GM20000 (cell line): ENCODE measurements at places on chromosomes 3 and 15.
A peak's percentile ranks its signal among the peaks of the same experiment; 100 is the strongest.

DNA sequence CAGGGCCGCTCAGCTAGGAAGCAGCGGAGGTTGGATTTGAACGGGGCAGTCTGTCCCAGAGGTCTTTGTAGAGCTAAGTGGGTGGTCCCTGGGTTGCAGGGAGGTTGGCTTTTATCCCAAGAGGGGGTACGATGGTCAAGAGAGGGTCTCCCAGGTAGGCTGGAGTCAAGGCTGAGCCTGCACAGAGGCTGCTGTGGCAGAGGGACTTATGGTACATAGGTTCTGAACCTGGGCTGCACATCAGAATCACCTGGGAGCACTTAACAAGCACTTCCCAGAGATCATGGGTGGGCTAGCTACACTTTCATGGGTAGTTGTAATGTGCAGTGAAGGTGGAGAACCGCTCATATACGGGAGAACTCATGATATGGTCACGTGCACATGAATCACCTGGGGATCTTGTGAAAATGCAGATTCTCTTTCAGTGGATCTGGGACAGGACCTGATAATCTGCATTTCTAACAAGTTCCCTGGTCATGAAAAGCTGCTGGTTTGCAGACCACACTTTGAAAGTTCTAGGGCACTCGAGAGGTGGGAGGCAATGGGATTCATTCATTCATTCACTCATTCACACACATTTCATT lies 2.9 kb upstream of the RASGRF1 start:
- no peak for DNase-seq

DNA sequence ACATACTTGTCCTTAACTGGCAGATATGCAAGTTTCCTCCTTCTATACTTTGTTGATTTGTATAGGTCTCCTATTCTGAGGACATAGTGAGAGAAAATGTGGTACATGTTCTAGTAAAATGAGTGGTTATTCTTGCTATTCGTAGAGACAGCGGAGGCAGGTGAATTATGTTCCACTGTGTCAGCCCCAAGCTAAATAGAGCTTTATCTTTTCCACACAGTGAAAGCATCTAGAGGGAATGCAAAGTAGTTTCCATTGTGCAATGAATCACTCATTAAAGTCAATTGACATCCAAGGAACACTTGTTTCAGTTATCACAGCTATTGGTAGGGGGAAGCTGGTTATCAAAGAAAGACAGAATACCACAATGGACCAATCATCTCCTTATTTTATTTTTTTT lies 262.4 kb downstream of the NLGN1 start:
- no peak for DNase-seq

GRCh38 chr3:36681867-36682266 lies 82.5 kb downstream of the DCLK3 start:
- no peak for DNase-seq

DNA sequence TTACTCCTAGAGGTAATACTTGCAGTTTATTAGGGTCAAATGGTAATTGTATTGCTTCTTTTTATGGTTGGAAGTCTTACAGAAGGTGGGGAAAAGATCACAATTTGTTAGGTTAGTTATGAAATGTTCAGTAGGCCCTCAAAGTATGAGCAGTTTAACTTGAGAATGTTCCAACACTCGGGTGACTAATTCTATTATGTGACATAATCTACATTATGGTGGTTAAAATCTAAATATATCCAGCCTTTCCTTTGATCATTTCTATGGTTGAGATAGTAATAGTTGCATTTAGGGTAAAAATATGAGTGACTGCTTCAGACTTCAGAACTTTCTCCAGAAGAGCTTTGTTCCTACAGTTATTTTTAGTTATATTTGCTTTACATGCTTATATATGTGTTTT lies 19.6 kb upstream of the FBXO22 start:
- DNase-seq = no peak

DNA sequence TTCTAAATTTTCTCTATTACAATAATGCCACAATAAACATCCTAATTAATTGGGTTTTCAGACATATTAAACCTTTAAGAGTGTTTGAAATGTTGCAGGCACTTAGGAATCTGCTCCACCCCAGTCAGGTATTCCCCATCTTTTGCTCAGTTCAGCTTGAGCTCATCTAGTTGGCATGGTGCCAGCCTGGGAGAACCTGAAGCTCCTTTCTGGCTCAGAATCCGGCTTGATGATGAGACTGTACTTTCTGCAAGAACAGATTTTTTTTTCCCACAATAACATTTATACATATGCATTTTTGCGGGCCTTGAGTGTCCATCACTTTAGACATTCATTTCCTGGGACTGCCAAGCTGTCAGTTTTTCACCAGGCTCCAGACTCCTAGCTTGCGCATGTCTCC lies 7.7 kb upstream of the OXSR1 start:
- no peak for DNase-seq

DNA sequence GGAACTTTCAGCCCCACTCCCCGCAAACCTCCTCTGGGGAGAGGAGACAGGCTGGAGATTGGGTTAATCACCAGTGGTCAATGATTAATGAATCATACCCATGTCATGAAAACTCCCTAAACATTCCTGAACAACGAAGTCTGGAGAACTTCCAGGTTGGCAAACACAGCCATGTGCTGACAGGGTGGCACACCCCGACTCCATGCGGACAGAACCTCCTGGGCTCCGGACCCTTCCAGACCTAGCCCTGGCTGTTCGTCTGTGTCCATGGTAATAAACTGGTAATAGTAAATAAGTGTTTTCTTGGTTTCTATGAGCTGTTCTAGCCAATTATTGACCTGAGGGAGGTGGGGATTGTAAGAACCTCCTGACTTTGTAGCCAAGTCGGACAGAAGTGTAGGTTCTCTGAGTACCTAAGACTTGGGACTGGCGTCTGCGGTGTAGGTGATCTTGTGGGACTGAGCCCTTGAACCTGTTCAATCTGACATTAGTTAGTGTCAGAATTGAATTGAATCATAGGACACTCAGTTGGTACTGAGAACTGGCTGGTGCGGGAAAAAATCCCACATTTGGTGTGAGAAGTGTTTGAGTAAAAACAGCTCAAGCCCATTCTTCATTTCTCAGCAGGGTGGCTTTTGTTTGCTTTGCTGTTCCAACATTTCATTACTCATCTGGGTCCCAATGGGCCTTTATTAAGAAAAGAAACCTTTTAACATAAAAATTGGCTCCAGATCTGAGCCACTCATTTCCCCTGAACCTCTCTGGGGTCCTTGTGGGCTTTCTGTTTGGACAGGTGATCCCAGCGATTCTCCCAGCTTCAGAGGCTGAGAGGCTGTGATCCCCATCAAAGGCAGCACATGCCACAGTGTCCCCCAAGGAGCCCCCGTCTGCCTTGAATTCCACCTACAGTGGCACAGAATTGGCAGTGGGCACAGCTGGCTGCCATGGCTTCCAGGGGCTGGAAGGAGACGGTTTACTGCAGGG lies 151.0 kb downstream of the TJP1 start:
- DNase-seq = no peak

DNA sequence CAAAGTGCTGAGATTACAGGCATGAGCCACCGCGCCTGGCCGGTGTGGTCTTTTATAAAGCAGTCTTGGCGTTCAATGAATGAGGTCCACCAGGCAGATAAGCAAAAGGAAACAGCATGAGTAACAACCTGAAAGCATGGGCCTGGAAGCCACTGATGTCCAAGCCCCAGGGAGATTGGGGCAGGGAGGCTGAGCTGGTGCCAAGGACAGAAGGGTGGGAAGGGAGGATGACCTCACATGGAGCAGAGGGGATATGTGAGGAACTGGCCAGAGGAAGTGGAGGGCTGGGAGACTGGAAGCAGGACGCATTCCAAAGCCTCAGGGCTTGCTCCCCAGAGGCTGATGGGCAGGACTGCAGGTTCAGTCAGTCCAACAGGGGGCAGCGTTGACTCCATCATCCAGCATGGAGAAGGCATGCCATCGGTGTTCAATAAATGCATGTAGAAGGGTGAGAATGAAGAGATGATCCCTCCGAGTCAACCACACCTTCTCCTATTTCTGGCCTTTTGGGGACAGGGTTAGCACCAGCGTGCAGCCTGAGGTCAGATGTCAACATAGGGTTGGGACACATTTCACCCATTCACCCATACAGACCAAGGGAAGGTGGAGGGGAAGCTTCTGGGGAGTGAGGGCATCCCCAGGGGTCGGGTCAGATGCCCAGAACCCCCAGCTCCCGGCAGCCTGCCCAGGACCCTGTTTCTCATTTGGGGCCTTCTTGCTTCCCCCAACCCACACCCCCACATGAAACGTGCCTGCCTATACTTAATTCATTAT lies 14.8 kb downstream of the MYL3 start:
- DNase-seq = no peak

- DNase-seq = no peak
These were observed 23.8 kb upstream of the MYZAP start for GRCh38 chr15:57567891-57568290.

DNA sequence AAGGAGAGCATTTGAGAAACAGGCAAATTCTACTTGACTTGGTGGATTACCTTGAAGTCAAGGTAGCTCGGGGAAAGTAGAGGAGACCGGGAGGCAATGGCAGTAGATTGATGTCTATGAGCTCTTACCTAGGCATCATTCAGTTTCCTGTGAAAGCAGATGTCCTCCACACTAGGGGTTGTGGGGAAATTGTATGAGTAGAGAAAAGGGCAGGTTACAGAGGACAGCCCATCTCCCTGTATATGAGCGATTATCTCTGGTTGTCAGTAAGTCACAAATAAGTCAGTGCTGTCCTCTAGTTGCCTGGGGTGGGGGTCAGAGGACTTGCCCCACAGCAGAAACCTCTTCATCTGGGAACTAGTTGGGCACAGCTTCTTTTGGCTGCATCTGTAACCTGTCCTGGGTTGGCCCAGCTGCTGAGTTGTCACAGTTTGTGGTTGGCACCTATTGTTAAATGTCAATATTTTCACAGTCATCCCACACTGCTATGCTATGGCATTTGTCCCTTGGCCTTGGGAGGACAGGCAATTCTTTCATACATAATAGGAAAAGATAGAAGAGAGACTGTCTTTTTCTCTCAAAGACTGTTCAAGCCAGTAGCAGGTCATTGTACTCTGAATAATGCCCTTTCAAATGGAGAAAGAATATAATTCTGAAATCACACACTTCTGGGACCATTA lies 53.6 kb upstream of the LRRFIP2 start:
- DNase-seq = no peak

DNA sequence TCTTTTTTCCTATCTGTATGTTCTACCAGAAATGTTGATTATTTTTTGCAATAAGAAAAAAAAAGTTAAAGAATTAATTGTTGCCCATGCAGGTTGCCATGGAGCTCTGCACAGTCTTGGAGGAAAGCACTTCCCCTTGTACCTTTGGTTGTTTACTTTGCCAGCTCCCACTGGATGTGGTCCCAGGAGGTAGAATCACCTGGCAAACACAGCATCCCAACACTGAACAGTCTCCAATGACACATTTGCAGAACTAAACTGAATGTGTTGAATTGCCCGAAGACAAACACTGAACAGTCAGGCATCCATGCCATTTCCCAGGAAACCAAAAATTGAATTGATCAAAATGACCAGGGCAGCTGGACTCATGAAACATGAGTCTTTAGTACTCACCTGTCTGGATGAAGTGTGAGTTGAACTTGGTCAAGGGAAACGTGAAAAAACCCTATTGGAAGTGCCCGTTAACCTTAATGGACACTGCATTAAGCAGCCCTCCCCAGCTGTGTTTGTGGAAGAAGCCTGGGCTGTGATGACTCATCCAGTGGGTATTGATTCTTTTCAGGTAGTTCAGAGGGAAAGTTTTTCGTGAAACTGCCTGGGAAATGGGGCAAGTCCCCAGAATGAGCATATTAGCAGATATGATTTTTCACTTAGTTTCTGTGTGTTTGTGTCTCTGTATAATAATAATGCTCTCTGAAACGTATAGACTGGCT lies 284.7 kb upstream of the STT3B start:
- no peak for DNase-seq

DNA sequence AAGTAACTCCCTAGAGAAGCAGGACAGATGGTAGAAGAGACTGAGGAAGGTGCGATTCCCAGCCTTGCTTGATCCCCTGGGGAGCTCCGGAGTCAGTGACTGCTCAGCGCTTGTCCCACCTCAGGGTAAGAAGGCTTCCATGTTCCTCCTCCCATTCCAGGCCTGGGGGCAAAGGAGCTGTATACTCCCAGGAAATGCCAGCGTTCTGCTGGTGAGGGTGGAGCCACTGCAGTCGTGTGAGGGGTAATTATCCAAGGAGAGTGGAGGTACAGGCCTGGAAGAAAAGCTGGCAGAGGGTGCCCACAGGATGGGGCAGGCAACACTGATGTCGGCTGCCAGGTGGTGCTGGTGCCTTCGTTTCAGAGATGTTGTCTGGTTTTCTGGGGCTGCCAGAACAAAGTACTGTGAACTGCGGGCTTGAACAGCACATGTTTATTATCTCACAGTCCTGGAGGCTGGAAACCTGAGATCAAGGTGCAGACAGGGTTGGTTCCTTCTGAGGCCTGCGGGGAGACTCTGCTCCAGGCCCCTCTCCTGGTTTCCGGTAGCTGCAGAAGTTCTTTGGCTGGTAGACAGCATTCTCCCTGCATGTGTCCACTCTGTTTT lies 12.1 kb upstream of the APBA2 start:
- DNase-seq = no peak

DNA sequence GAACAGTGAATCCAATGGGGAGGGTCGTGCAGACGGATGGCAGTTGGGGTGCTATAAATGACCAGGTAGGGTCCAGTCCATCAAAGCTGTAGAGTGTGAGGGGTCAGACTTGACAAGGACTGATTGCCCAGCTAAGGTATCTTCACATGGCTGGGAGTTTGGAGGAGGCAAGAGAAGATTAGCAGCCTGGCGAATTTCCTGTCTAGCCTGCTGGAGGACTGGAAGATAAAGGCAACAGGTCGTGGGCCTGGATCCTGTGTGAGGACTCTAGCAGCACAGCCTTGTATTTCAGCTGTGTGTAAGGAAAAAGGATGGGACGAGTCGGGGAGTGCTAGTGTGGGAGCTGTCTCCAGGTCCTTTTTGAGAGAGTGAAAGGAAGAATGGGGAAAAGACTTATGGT lies 17.6 kb downstream of the CCR5AS start:
- no peak for DNase-seq

- DNase-seq = no peak
These were observed 146.1 kb downstream of the NAALADL2 start for GRCh38 chr3:175005193-175005592.

GRCh38 chr15:41811432-41812195 lies 16.3 kb upstream of the JMJD7 start:
- DNase-seq = peak; percentile 80

DNA sequence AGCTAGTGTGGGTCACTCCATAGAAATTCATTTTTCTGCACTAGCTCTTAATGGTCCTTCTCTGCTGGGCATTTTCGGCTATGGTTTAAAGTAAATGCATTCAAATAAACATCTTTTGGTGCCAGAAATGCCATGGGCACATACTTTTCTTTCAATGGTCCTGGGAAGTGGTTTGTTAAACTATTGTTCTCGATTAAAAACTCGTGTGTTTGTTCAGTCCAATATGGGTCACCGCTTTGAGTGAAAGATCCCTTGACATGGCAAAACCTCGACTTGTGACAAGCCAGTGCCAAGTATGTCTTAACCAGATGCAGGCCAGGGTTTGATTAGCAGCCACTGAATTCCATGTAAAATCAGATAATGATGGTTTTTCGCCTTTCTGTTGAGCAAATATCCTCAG lies 331.9 kb upstream of the WNT5A start:
- no peak for DNase-seq

DNA sequence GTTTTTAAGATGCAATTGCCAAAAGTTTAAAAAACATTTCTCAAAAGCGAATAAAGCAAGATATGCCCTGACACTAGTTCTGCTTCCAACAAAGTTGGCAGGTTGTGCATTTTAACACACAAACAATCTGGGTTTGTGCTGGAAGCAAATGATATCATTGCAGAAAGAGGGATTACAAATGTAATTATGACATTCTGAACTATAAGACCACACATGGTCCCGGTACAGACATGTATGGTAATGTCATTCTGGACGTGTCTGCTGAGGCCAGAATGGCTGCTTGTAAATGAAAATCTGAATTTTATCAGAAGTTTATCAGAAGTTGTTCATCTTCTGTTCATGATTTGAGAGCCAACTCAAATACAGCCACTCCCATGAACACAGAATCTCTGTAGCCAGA lies 10.7 kb downstream of the TMC3 start:
- DNase-seq = no peak
